ENCODE measurements at places on chromosomes 12 and 14.

DNA sequence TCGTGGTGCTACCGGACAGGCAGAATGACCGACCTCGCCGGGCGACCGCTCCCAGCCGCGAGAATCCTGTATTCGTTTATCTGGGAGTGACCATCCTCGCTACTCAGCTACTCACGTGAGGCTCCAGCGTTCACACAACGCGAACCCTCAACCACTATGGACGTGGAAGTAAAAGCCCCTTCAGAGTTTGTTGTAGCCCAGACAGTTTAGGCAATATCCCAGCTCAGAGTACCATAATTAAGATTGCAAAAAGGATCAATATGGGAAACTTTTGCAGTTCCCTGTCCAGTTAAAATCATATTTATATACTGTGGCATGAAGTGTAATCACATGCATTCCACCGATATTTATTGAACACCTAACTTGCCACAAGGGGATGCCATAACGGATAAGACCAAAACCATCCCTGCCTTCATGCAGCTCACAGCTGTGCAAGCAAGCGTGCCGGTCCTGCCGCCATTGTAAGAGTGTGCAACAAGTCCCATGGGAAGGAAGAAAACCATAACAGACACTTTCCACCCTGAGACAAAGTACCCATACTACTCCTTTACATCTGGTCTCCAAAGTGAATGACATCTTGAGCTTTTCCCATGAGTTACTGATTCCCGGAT, 938 bp upstream of the MAX start:
- no peak for DNase-seq

DNA sequence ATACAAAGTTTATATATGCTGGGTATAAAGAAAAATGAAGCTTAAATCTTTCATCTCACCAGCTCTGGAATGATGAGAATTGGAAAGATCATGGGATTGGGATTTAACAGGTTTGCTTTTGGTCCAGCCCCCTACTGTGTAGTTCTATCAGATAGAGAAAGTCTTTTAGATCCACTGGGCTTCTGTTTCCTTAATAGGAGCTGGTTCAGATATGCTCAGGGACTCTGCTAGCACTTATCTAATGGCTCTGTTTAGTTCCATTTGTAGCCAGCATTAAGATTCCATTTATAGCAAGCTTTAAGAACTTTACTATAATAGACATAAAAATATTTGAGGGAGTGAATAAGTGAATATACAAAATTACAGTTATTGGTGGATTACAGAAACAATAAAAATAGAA, 42.6 kb downstream of the UTP20 start:
- DNase-seq, result no peak

- peak; percentile 13 for DNase-seq
Observed at GRCh38 chr14:95774265-95775160, 60.6 kb upstream of the TCL1A start.

GRCh38 chr14:105144666-105145380, 23.8 kb downstream of the JAG2 start:
- DNase-seq, result no peak

DNA sequence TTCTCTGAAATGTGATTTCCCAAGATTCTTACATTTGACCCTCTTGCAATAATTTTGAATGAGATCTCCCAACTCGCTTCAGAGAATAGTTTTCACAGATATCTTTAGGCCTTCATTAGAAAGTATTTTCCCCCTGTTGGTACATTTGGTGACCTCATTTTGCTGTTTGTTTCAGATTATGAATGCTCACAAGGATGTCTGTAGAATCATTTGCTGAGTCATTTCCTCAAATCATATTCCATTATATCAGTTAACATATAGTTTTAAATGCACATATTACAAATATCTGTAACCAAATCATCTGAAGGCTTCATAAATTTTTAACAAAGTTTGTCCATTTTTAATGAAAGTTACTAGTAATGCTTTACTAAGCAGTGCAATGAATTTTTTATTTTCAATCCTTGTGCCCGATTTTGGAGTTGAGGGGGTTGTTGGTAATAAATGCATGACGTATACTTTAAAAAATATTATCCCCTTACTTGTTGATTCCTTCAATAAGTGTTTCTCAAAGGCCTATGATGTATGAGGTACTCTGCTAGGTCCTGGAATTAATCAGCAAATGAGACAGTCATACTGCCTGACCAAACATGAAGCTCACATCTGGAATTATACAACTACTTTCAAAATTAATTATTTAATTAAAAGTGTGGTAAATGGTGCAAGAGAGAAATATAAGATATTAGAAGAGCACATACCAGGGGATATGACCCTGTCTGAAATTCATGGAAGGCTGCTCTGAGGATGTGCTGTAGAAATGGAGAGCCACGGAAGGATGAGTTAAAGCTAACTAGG, 126.9 kb upstream of the RAP1B start:
- DNase-seq, result no peak
